ENCODE measurements at places on chromosomes 16 and 17.

- DNase-seq, result no peak
These were observed 19.0 kb downstream of the BANP start for GRCh38 chr16:87970186-87970585.

- DNase-seq, result no peak
These were observed 9.5 kb downstream of the FOXF1 start for GRCh38 chr16:86519649-86520316.

DNA sequence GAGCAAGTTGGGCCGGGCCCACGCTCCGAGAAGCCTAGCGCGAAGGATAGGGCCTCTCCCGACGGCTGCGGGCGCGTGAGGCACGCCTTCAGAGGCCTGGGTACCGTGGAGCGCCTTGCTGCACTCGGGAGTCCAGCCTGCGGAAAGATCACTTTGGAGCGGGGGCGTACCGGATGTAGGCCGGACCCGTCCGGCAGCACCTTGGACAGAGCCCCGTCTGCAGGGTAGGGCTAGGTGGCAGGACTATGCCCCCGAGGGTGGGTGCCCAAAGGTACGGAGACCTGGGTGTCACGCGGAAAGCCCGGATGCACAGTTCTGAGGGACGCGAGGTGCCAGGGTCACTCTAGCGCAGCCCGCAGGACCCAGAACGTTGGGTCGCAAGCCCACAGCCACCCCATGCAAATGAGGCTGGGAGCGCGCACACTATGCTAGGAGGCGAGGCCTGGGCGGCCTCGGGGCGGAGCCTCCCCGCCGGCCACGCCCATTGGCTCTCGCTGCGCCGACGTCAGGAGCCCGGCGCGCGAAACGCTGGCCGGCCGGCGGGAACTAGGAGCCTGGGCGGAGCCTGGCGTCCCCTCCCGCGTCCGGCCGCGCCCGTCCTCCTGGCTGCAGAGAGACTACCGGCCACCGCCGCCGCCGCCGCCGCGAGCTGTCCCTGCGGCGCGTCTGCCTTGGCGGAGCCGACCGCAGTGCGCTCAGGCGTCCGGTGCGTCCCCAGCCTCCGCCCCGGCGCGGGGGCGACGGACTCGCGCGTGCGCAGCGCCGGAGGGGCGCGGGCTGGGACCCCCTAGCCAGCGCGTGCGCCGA is at the start of gene PAQR4:
Gene PAQR4 (plus strand): TSS at position 611 of the 807 bp plus-strand sequence. CDS start 327 bp downstream, outside the sequence.
- DNase-seq, result peak; percentile 81

GRCh38 chr16:19657831-19658230 is 60.2 kb downstream of the KNOP1 start:
- no peak for DNase-seq

- no peak for DNase-seq
These were observed 86.2 kb upstream of the ZNF469 start for GRCh38 chr16:88296437-88297177.
